ENCODE measurements at places on chromosomes 11 and 22. TPM values are rescaled to one million over a fixed set of nuclear protein-coding genes. Genes with fewer than 3 reads are reported as not detected.

Gene IGLL1
- 0.51 TPM for polyA plus RNA-seq

Gene GAS2
- polyA plus RNA-seq = 11.5 TPM

Gene DGCR6
- 5.1 TPM for polyA plus RNA-seq

Gene NCF4
- 2.9 TPM for polyA plus RNA-seq

Gene CST6
- not detected for polyA plus RNA-seq

Gene CD3D
- 0.24 TPM for polyA plus RNA-seq

Gene KCNJ5
- 5.1 TPM for polyA plus RNA-seq

DNA sequence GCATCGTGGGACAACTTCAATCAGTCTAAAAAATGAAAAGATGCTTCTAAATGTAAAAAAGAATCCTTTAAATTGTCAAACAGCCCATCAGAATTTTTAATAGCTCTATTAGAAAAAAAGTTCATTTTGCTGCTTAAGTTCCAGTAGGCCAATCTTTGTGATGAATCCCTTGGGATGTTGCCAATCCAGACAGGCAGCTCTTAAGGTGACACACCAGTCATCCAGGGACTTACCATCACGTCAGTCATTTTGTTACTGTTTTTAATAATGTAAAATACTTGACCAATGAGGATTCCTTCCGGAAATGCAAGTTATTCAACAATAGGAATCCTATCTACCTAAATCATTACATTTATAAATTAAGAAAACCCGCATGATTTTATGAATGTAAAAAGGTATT is 47.8 kb upstream of the TMEM45B start:
- no peak for DNase-seq

- DNase-seq = no peak
These were observed 10.3 kb downstream of the OSBP2 start for GRCh38 chr22:30704978-30705377.

DNA sequence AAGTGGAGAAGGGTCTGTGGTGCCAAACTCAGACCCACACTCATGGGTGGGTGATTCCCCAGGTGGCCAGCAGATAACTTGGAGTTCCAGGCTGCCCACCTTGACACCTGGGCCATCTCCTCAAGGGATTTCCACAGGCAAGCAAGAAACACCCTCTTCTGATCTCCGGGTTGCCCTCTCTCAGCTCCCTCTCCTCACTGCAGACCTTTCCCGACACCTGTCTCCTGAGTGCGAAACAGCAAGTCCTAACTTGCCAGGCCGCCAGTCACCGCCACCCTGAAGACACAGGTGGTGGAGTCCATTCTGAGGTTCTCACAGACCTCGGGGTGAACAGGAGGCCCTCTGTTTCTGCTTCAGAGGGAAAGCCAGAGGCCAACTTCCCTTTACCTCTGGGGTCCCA is 16.6 kb downstream of the GALNT18 start:
- DNase-seq = no peak

DNA sequence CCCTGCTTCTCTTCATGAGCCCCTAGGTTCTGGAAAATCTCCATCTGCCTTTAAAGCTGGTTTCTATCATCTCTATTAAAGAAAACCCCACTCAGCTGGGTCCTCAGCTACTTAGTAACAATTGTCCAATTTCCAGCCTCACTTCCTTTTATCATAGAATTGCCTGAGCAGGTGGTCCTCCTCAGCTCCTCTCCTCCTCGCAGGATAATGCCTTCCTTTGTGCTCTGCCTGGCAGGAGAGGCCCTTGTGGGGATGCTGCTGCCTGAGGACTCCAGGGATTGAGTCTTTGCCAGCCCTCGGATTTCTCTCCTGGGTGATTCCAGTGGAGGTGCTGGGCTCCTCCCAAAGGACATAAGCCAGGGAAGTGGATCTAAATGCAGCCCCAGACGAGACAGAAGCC is 448.3 kb downstream of the INSC start:
- no peak for DNase-seq

DNA sequence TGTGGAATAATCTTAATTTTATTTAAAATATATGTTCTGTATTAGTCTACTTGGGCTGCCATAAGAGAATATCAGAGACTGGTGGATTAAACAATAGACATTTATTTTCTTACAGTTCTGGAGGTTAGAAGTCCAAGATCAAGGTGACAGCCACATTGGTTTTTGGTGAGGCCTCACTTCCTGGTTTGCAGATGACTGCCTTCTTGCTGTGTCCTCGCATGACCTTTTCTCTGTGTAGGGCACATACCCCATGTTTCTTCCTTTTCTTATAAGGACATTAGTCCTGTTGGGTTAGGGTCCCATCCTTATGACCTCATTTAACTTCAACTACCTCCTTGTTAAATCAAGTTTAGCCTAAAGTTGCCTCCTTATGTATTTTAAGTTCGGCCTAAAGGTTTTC is 202.7 kb upstream of the MPPED2 start:
- no peak for DNase-seq

DNA sequence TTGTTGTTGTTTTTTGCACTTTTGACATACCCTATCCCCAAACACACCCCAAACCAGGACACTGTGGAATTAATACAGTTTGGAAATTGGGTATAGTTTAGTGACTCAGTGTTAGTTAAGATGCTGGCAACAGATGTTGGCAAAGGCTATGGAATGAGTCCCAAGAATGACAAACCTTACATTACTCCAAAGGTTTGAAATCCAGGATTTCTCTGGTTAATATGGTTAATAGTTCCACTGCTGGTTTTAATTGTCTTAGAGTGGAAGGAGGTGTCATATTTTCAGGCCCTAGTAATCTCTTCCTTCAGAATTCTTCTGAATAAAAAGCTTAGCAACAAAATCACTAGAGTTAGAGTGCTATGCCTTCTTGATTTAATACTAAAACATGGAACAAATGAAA is 775 bp downstream of the LPXN start:
- no peak for DNase-seq

DNA sequence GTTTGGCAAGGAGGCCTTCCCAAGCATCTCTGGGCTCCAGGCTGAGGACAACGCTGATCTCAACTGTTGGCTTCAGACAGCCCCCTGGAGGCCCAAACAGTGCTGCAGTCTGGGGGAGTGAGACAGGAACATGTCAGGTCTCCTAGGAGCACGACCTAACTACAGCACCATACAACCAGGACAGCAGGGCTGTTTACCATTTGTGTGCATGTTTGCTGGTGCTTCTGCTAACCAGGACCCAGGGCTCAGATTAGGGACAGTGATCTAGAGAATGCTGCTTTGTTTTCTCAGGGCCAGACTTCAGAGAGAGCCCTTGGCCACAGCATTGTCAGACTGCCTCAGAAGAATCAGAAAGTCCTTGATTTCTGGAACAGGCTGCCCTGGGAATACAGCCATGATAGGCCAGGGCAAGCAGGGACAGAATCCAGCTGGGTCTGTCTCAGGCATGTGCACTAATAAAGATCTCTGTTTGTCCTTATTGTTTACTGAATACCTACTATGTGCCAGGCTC is 126.5 kb downstream of the VPREB1 start:
- DNase-seq = no peak

DNA sequence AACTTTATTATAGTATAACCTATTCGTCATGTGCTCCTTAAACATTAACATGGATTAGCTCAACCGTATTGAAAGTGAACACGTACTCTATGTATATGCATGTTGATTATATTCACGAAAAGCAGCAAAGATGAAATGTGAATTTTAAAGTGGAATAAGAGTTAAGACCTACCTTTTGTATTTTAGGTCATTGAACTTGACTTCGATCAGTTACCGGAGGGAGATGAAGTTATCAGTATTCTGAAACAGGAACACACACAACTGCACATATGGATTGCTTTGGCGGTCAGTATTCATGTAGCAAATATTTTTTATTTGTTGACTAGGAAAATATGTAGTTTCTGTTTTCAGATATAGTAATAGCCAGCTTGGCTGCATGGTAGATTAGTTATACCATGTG is 1.4 kb downstream of the CTR9 start:
- no peak for DNase-seq

GRCh38 chr11:115699733-115700132 is 195.5 kb upstream of the CADM1 start:
- DNase-seq = no peak

- DNase-seq = no peak
These were observed 32.7 kb downstream of the PRDM10 start for GRCh38 chr11:129969920-129970319.

- DNase-seq = no peak
These were observed 837.7 kb upstream of the CNTN5 start for GRCh38 chr11:98183034-98183433.

DNA sequence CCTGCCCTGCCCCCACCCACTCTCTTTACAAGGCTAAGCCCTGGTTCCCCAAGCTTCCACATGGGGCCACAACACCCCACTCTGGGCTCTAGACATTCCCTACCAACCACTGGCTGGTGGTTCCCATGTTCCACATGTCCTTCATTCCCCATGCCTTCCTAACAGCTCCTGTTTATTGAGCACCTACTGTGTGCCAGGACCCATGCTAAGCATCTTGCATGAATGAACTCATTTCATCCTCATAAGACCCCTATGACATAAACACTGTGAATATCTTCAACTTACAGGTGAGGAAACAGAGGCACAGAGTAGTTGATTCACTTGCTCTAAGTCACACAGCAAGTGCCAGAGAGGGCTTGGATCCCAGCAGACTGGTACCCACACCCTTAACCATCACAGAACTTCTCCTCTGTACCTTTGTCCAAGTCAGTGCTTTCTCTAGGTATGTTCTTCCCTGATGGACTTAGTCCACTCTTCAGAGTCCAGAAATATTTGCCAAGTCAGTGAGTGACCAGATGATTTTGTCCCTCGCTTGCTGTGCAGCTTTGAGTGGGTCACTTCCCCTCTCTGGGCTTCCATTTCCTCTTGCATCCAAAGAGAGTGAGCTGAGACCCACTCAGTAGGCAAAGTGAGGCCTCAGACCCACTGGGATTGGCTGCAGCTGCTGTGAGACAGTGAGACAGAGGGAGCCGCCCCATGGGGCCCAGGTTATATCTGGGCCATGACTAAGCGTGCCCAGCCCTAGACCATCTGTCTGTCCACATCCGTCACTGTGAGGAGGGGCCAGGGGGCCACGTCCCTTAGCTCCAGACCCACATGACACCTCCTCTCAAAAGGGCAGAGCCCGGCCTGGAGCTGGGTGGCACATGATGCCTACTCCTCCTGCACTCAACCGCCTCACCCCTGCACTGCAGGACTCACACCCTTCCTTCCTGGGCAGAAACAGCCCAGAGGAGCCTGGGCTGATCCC is 132.4 kb downstream of the MN1 start:
- DNase-seq = no peak

DNA sequence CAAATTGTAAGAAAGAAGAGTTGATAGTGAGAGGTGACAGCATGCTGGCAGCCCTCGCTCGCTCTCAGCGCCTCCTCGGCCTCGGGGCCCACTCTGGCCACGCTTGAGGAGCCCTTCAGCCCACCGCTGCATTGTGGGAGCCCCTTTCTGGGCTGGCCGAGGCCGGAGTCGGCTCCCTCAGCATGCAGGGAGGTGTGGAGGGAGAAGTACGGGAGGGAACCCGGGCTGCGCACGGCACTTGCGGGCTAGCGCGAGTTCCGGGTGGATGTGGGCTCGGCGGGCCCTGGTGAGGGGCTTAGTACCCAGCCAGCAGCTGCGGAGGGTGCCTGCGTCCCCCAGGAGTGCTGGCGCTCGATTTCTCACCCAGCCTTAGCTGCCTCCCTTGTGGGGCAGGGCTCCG is 539.7 kb upstream of the CCDC179 start:
- DNase-seq = no peak

GRCh38 chr11:99987821-99988470 is 699.1 kb upstream of the ARHGAP42 start:
- DNase-seq = no peak

GRCh38 chr11:121715405-121715804 is 262.6 kb upstream of the SORL1-AS1 start:
- no peak for DNase-seq

GRCh38 chr11:1771700-1772099 is 8.0 kb upstream of the CTSD start:
- DNase-seq = no peak

GRCh38 chr11:57521116-57521515 is 5.6 kb upstream of the SLC43A1 start:
- no peak for DNase-seq

DNA sequence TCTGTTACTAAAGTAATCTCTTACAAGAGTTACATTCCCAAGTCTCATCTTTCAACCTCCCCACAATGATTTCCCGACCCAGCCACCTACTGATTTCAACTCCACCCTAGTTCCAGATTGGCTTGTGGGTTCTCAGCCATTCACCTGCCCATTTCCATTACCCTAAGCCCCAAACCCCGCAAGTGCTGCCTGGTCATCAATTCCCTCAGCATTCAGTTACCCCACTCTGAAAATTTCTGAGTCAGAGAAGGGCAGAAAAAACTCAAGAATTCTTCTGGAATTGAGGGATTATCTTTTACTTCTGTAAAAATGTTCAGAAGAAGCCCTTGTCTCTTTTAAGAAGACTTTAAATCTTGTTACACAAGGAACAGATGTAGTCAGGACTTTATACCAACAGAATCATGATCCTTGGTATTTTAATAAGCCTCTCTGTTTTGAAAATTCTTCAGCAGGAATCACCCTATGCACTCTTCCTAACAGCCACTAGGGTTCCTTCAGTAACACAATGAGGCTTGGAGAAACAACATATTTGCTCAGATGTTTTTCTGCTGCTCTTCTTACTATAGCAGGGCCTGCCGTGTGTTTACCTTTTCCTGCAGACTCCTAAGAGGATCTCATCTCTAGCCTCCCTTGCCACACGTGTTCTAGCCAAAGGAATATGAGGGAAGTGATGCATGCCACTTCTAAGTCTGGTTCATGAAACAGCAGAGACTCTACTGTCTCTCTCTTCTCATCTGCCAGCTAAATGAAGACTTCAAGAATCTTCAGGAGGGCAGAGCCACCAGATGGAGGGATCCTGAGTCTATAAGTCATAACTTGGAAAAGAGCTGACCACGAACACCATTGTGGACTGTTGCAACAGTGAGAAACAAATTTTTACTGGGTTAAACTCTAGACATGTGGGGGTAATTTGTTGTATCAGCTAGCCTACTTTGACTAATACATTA is 29.3 kb upstream of the PAMR1 start:
- DNase-seq = no peak

GRCh38 chr11:15884777-15885540 is 471.4 kb downstream of the SOX6 start:
- no peak for DNase-seq

- DNase-seq = no peak
These were observed at the start of gene APOBEC3H for GRCh38 chr22:39097098-39098020. Gene APOBEC3H (plus strand): TSS chr22:39097244. CDS start chr22:39100279, 3,035 bp downstream.

Measured in right renal pelvis (tissue), 4 donors.